ENCODE measurements at places on chromosomes 3 and 15.

DNA sequence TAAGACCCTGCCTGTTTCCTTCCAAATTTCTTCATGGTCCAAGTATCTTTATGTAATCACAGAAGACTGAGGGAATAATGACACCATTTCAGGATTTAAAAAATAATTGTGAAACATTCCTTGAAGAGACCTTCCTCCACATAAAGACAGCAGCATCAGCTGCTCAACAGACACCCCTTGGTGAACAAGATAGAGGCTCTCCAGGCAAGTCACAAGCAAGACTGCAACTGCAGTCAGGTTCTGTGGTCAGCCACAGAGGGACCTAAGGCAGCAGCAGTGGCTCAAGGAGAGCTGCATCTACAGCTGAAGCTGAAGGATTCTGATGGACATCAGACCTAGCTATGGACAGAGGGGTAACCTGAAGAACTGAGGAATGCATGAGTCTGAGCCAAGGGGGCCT lies 97.2 kb upstream of the C3orf80 start:
- DNase-seq, result no peak

DNA sequence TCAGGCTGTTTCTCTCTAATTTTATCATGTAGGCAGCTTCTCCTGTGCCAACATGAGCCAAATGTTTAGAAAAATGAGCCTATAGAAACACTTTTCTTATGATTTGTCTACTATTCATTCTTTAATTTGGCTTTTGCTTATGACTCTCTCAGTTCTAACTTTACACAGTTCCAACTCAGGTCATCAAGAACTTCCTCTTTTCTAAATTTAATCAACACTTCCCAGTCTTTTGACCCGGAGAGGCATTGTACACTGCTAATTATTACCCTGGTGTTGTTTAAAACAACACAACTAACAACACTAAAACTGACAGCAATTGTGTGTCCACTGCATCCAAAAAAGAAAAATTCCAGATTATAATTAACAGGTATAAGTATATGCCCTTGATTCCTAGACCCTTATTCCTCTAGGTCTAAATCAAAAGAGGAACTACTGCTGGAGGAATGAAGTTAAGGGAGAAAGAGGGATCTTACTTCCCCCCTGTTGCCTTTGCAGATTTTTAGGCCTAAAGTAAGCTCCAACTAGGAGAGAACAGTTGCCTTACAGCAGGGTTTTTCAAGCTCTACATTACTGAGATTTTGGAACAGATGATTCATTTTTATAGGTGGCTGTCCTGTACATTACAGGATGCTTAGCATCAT lies 332.2 kb upstream of the GOLIM4 start:
- no peak for DNase-seq

DNA sequence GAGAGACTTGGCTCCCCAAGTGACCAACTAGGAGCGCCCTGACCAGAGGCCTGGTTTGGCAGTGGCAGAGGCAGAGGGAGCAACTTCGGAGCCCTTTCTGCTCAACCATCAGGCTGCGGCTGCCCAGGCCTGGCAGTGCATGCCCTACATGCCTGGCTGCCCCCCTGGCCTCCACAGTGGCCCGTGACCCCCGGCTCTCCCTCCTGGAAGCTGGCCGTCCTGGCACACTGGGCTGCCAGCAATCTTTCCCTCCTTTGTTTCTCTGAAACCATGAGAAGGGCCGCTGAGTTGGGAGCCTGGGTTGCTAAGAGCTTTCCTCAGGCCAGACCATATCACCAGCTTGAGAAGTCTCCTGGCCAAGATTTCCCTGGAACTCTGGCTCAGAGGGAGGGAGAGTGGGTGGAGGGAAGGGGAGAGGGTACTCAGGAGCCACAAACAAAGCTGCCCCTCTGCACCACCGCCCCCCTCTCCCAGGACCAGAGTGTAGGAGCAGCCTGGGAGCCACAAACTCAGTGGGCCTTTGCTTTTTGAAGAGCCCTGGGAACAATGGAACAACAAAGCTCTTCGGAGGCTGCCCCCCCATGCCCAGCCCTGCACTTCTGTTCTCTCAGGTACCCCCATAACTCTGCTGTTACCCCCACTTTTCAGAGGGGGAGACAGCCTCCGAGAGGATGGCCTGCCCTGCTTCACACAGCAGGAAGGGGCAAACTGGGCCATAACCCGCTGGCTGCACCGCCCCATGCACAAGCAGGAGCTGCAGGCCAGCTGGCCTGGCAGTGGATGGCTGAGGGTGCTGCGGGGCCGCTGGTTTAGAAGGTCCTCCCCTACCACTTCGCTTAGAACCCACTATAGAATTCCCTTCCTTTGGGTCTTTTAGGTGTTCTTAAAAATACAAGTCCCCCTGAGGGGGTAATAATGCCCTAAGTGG lies 11.3 kb downstream of the CORO2B start:
- DNase-seq, result peak; percentile 48

DNA sequence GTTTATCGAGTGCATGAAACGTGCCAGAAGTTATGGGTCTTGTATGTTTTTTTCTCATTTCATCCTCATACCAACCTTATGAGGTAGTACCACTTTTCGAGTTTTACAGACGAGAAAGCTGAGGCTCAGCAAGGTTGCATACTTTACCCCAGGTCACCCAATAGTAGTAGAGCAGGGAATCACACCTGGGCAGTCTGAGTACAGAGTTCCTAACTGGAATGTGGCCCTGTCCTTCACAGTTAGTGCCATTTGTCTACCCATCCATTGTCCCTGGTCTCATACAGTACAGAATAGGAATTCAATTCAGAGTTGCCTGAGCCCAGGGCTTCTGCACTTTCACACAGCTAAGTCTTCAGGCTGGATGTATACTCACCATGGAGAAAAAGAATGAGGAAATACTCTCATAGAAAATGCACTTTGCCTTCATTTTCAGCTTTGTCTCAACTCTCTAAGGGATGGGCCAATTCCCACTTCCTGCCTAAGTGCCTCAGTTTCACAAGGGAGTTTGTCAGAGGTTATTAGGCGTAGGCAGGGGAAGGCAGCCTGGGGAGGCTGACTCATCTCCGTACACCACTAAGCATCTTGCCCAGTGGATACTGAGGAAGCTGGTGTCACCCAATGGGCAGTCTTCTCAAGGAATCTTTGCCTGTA lies 93.2 kb downstream of the TMEM212 start:
- no peak for DNase-seq

DNA sequence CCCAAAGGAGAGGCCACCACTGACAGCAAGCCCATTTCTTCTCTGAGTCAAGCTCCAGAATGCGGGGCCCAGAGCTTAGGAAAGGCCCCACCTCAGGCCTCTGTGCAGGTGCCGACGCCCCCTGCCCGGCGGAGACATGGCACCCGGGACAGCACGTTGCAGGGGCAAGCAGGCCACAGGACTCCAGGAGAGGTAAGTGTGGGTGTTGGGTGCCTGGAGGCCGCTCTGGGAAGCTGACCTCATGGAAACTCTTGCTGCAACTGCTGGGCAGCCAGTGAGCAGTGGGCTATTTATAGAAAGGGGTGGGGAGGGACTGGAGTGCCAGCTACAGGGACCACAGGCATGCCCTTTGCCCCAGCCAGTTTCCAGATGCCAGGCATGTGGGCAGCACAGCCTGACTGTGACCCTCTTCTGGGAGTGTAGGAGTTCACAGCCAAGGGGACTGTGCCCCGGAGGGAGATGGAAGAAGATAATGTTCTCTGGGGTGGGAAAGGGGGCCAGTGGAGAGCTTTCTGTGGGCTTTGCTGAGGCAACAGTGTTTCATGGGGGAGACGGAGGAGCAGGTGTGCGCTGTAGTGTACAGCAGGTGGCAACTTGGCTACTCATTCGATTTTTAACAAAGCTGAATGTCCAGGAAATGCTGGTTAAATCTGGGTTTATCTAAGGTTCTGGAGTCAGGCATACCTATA lies 23.7 kb downstream of the ALPK3 start:
- peak; percentile 81 for DNase-seq

GRCh38 chr15:62841269-62841628 lies 201.3 kb upstream of the TPM1 start:
- no peak for DNase-seq

- DNase-seq, result no peak
Measured at GRCh38 chr3:13891492-13892073, 11.7 kb upstream of the WNT7A start.

- DNase-seq, result no peak
Measured at GRCh38 chr15:34620142-34620541, 36.7 kb upstream of the GOLGA8B start.

- no peak for DNase-seq
Measured at GRCh38 chr15:39429898-39430357, 151.0 kb upstream of the THBS1 start.

GRCh38 chr15:59051873-59052861 lies 52.8 kb upstream of the CCNB2 start:
- no peak for DNase-seq

- peak; percentile 86 for DNase-seq
Measured at GRCh38 chr3:105791919-105792786, 76.7 kb downstream of the CBLB start.

DNA sequence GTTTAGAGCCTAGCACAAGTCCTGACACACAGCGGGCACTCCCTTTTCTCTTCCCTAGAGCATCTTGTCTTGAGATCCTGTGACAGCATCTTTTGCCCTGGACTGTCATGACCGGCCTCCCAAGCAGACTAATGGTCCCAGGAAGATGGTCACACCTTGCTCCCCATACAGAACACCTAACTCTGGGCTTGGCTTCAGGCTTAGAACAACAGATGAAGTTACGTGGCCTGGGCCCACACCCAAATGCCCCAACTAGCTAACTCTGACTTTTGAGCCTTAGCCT lies 781 bp upstream of the IP6K1 start:
- DNase-seq, result no peak

- DNase-seq, result no peak
Measured at GRCh38 chr3:61227799-61228198, 23.5 kb downstream of the FHIT start.

DNA sequence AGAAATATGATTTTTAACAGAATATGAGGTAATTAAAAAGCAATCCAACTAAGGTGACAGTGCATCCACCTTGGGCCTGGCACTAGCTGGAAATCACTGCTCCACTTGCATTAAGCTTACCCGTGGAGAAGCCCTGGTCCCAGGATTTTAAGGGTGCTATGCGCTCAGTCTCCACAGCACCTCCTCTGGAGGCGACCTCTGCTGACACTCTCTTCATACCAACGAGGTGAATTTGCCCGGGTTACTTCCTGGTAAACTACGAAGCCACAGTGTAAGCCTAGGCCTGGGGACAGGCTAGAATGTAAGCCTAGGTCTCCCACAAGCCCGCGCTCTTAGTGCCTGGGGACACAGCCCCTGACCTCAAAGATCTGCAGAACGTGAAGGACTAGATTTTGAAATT lies 793 bp downstream of the APOD start:
- DNase-seq, result no peak

GRCh38 chr3:72519946-72520604 lies 328.2 kb downstream of the SHQ1 start:
- DNase-seq, result no peak

- peak; percentile 44 for DNase-seq
Measured at GRCh38 chr15:100553468-100553867, 24.7 kb upstream of the CERS3 start.

GRCh38 chr15:26103002-26103404 lies 239.9 kb upstream of the ATP10A start:
- DNase-seq, result no peak

DNA sequence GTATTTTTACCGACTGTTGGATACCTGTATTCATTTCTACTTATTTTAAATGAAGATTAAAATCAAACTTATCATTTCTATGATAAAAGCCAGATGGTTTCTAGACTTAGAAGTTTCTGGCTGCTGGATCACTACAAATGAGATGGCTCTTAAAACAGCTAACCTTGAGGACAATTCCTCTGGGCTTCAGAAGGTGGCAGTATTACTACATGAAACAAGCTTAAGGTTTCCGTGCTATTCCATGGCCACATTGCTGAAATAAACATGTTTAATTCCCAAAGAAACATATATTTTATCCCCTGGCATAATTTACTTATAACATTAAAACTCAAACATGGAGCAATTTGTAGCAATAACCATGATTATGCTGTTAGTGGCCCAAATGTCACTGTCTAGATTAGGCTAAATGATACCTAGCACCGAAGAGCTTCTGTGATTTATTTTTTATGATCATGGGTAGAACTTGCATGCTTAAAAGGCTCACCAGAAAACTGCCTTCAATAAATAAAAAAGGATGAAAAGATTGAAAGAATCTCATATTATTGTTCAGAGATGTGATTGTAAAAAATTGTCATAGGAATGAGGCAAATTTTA lies 204.0 kb upstream of the NANOGP8 start:
- no peak for DNase-seq

GRCh38 chr3:146465693-146466465 lies 3.5 kb downstream of the PLSCR2 start:
- no peak for DNase-seq

DNA sequence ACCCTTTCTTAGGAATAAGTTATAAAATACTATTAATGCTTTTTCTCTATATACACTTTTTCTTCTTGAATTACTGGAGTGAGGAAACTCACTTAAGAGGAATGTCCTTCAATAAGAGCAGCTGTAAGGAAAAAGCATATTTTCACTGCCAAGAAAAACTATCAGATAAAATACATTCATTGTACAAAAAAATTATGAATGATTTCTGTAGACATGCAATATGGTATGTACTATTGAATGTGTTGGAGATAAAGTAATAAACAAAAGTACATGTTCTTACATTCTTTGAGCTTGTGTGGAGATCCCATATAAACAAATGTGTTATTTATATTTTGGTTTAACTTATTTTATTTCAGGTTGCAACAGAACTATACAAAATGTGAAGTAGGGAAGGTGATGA lies 241.0 kb upstream of the ZNF717 start:
- DNase-seq, result no peak

DNA sequence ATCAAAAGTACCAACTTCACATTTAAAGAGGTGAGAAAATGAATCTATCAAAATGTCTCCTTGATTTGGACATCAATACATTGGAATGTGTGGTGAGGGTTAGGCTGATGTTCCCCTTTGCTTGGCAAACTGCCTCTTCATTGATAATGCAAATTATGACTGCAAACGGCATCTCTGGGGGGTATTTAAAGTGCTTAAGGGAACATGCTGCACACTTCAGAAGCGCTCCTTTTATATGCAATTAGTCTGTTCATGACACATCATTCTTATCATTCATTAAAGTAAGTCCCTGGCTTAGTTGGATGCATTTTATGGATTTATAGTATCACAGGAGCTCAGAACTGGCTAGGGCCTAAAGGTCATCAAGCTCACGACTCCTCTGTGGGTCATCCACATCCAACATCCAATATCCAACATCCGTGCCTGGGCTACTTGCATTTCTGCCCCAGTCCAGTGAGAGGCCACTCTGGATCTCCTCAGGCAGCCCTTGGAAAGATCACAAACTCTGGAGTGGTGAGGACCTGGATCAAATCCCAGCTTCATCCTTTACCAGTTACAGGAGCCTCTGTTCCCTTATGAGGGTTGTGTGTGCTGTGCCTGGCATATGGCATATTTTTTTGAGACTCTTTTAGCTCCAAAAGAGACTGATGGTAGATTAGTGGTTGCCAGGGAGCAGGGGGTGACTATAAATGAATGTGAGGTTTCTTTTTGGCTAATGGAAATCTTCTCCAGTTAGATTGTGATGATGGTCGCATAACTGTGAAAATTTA lies 136.8 kb upstream of the FOXB1 start:
- no peak for DNase-seq

GRCh38 chr3:63947594-63947993 lies 35.4 kb upstream of the SCAANT1 start:
- no peak for DNase-seq

GRCh38 chr3:36803091-36803791 lies 38.9 kb upstream of the DCLK3 start:
- no peak for DNase-seq

All from Right ventricle myocardium superior (tissue), 1 donor.